Natural killer cell treated with Interleukin-12 subunit alpha and Interleukin-12 subunit beta and Interleukin-15 and Interleukin-18, amount 100 ng/mL, for 72 hours (primary cell): ENCODE measurements at places on chromosomes 3 and 15. TPM values are rescaled to one million over a fixed set of nuclear protein-coding genes. Genes with fewer than 3 reads are reported as not detected.

- no peak for DNase-seq
These were observed 24.6 kb downstream of the COMMD2 start for GRCh38 chr3:149727656-149728055.

DNA sequence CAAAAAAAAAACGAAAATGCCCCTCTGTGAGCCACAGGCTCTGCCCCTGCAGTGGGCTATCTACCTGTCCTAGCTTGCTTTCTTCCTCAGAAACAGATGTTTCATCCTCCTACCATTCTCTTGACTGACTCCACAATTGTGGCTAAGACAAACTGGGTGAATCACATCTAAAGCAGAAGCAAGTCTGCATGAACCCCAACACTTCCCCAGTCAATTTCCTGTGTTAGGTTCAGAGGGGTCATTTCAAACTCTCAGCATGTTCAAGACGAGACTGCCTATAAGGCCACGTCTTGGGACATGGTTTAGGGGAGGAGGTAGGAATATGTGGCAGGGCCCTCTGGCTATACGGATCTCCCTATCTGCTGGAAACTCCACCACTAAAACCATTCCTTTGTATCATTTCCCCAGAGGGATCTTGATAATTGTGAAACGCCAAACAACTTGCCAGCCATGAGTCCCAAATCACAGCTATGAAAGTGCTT, 28.6 kb upstream of the ANKDD1A start:
- peak; percentile 69 for DNase-seq

GRCh38 chr3:147513785-147514184, 104.6 kb downstream of the ZIC1 start:
- DNase-seq, result no peak

- no peak for DNase-seq
These were observed 3.8 kb downstream of the ZMAT3 start for GRCh38 chr3:179067839-179068238.

- DNase-seq, result no peak
These were observed 88.5 kb upstream of the SKOR1 start for GRCh38 chr15:67736810-67737209.

GRCh38 chr15:40894681-40895448, 615 bp downstream of the VPS18 start:
- DNase-seq, result peak; percentile 80

DNA sequence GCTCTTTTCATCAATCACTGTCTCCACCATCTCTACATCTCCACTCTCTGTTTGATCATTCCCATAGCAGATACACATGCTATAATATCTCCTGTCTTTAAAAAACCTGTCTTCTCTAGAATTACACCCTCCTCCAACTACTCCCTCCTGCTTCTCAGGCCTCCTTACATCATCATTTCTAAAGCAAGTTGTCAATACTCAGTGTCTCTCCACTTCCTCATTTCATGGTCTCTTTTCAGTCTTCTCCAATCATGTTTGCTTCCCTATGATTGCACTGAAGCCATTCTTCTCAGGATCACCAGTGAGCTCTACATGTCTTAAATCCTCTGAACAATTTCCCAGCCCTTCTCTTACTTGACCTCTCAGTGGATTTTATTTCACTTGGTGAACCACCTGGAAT, 87.0 kb upstream of the ZNF280D start:
- no peak for DNase-seq

- no peak for DNase-seq
These were observed 19.2 kb downstream of the SLC41A3 start for GRCh38 chr3:126064627-126065258.

- DNase-seq, result no peak
These were observed 26.0 kb upstream of the MAP4 start for GRCh38 chr3:48042071-48042760.

GRCh38 chr3:193344486-193344885, 34.1 kb downstream of the ATP13A5 start:
- no peak for DNase-seq

DNA sequence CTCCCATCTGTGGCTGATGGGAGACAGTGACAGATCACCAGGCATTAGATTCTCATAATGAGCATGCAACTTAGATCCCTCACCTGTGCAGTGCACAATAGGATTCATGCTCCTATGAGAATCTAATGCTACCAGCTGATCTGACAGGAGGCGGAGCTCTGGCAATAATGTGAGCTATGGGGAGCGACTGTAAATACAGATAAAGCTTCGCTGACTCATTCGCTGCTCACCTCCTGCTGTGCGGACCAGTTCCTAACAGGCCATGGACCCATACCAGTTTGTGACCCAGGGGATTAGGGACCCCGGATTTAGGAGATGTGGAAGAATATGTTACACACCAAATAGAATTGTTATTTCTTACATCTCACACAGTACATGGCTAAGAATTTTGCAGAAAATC, 6.7 kb downstream of the ARGFX start:
- no peak for DNase-seq

GRCh38 chr3:138082085-138082991, 33.1 kb downstream of the DZIP1L start:
- DNase-seq, result no peak

DNA sequence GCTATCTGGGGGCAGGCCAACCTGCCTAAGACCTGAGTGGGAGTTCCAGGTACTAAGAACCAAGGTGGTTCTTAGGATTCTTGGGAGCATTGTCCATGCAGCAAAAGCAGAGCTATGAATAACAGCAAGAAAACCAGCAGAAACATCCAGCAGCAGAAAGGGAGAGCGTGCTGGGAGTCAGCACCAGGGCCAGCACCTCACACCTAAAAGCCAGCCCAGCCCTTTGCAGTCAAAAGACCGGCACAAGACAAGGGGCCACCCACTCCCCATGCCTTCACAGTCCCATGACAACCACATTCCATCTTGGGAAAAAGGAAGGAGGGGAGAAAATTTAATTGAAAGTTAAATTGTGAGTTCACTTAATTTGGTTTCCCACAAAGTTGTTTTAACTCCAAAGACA, 364.9 kb downstream of the AGBL1 start:
- no peak for DNase-seq

- no peak for DNase-seq
These were observed 1002.8 kb upstream of the NR2F2 start for GRCh38 chr15:95327661-95328060.

GRCh38 chr3:113912552-113913236, 35.1 kb upstream of the ZDHHC23 start:
- DNase-seq, result no peak

GRCh38 chr15:44468709-44469385, 41.4 kb downstream of the CTDSPL2 start:
- DNase-seq, result no peak

- DNase-seq, result no peak
These were observed 2.4 kb upstream of the SLC12A6 start for GRCh38 chr15:34339946-34340345.

The VGLL3 gene
- total RNA-seq, result not detected

The SIDT1 gene
- 44.1 TPM for total RNA-seq

The ADAMTS7 gene
- 0.20 TPM for total RNA-seq

The FEZF2 gene
- total RNA-seq, result not detected

The CERS3 gene
- total RNA-seq, result 0.22 TPM

The NDN gene
- total RNA-seq, result 0.98 TPM

The CHRM5 gene
- not detected for total RNA-seq

The CGNL1 gene
- total RNA-seq, result not detected

The FAM81A gene
- total RNA-seq, result not detected

The ALPK3 gene
- total RNA-seq, result 0.67 TPM
